Coronary artery (tissue), 2 donors: ENCODE measurements at places on chromosomes 5 and 9.

- DNase-seq = no peak
Observed at GRCh38 chr9:10534850-10535249, 78.0 kb downstream of the PTPRD start.

DNA sequence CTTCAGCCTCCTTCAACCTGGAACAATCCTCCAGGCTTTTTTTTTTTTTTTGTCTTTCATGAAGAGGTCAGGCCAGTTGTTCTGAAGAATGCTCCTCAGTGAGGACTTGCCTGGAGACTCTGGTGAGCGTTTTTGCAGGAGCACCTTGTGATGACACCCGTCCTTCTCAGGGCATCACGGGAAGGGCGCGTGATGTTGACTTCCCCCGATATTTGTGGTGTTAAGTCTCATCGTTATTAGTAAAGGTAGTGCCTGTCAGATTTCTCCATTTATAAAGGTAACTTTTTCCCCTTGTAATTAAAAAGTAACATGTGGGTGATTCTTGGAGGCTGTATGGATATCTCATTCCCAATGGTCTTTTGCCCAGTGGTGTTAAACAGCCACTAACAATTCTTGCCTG, 11.1 kb upstream of the PSMB7 start:
- DNase-seq = no peak

GRCh38 chr5:5637173-5637572, 214.7 kb downstream of the ICE1 start:
- DNase-seq = no peak

- DNase-seq = no peak
Observed at GRCh38 chr9:129544761-129545160, 76.1 kb downstream of the C9orf50 start.

GRCh38 chr9:77277719-77278118, 100.4 kb downstream of the VPS13A start:
- DNase-seq = no peak
